ENCODE measurements at places on chromosomes 7 and 10.

DNA sequence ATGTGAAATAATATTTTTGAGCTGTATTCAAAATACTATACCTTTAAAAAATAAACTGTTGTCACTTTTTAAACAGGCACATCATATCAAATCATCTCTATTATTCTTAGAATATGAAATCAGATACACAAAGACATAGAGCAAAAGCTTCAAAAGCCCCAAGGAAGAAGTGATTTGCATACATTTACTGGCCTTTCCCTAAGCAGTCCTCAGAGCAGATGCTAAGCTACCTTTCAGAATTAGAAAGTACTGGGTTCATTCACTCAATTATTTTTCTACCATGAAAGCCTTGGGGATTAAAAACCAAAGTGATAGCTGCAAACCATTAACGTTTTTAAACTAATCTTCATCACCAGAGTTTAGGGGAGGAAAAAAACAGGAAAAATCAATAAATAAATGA lies 55.8 kb upstream of the RNF148 start:
- no peak for DNase-seq

GRCh38 chr10:133377025-133377817 lies 1.8 kb upstream of the PAOX start:
- no peak for DNase-seq

DNA sequence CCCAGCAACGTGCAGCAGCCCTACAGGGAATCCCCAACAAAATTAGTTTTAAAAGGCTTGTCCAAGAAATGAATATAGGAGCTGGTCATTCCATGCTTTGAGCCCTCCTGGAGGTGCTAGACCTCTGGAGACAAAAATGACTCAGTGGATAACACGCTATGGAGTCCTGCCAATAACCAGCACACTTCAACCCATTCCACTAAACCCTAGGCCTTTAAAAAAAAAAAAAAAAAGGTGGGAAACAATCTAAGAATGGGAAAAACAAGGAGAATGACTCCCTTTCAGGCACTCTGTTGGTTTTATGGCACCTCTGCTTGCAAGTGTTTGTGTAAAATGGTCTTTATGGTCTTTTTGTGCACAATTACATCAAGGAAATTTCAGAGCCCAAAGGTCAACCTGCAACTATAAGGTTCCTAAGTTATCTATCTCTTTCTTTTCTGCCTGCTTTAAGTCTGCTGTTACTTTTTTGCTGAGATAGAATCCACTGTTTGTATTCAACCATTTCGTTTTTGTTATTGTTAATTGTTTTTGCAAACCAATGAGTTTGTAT lies 21.3 kb downstream of the AVL9 start:
- DNase-seq, result no peak

GRCh38 chr7:83468251-83468739 lies 180.6 kb downstream of the SEMA3E start:
- DNase-seq, result no peak

- DNase-seq, result no peak
These were observed 64.1 kb downstream of the PHTF2 start for GRCh38 chr7:77862691-77863090.
